ENCODE measurements at places on chromosomes 4 and X.

- no peak for DNase-seq
Observed at GRCh38 chr4:108426493-108426892, 193.9 kb upstream of the RPL34 start.

DNA sequence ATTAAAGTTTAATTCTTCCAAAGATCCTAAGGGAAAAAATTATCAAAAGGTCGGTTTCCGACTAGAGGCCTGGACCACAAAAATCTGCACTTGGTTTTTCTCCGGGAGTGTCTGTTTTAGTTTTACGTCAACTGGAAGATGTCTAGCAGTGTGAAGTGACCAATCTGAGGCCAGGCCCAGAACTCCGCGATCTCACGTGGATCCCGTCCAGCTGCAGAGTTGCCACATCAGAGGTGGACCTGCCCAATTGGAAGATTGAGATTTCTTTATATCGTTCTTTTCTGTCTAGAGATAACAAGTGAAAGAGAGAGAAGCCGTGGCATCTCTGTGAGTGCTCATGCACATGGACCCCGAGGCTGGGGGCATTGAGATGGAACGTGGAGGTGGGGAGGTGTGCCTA lies 115.8 kb downstream of the AFF1 start:
- no peak for DNase-seq

- DNase-seq = no peak
Observed at GRCh38 chr4:110770353-110770752, 147.5 kb upstream of the PITX2 start.

DNA sequence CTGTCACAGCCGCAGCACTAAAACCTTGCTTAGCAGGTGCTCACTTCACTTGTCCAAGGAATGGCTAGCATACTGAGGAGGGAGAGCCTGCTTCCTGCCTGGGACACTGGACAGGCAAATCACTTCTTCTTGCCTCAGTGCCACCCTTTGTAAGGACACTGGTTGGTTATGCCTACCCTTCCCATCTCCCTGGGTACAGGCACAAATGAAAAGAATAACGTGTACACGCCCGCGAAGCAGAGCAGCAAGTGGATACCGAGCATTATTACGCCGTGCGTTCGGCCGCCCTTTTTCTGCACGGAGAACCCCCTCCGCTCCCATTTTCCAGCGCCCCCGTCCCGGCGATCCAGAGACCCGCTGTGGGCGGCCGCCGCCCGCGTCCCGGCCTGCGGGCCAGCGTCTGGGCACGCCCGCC lies 338 bp upstream of the KLHL2 start:
- no peak for DNase-seq

DNA sequence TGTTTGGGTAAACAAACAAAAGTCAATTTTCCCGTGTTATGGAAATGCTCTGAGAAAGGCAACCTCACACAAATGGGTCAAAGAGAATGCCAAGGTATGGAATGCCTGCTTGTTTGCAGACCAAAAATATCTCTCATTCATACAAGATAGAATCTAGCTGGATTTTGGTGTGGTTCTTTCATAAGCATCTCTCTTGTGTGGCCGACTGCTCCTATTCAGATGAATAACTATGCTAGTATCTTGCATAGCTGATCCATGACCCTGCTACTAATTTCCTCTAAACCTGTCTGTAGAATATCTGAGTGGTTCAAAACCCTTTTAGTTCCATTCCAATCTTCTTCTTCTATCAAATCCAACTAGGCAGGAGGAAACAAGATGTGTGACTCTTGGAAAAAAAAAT lies 28.2 kb upstream of the SORBS2 start:
- DNase-seq = no peak

GRCh38 chrX:143165778-143166177 lies 140.1 kb downstream of the SPANXN4 start:
- DNase-seq = no peak
